Fibroblast of skin of abdomen (primary cell): ENCODE measurements at places on chromosomes 6 and 20.

- peak; percentile 38 for DNase-seq
Observed at GRCh38 chr20:1391640-1392442, 1.0 kb downstream of the FKBP1A start.

DNA sequence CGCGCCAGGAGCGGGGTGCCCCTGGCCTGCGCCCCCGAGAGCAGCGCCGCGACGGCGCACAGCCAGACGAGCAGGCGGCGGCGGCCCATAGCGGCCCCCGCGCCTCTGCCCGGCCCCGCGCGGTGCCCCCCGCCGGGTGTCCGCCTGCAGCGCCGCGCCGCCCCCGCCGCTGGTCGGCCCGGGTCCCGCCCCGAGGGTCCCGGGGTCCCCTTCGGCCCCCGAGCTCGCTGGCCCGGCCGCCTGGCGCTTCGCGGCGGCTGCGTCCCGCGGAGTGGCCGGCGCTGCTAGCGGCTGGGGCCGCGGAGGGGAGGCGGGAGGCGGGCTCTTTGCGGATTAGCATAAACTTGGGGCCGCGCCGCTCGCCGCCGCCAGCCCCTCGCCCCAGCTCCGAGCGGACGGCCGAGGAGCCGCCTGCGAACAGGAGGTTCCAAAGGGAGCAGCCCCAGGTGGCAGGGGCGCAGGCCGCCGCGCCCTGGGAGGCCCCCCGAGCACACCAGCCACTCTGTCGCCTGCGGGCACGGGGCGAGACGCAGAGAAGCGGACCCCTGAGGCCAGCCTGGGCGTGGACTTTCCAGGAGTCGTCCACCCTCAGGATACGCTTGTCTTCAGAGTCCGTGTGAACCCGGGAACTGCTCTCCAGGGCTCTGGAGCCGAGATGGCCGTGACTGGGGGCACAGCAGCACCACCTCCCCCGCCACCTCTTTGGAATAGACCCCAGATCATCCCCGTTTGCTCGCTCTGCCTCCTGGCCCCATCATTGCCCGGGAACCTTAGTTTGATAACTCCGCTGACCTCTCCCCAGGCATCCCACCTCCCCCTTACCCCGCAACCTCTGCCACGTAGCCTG is at the start of gene EMILIN3:
Gene EMILIN3, minus strand, starts transcription at position 273 of the 847 bp plus-strand sequence. Its CDS starts 184 bp downstream, at position 89.
- no peak for DNase-seq

DNA sequence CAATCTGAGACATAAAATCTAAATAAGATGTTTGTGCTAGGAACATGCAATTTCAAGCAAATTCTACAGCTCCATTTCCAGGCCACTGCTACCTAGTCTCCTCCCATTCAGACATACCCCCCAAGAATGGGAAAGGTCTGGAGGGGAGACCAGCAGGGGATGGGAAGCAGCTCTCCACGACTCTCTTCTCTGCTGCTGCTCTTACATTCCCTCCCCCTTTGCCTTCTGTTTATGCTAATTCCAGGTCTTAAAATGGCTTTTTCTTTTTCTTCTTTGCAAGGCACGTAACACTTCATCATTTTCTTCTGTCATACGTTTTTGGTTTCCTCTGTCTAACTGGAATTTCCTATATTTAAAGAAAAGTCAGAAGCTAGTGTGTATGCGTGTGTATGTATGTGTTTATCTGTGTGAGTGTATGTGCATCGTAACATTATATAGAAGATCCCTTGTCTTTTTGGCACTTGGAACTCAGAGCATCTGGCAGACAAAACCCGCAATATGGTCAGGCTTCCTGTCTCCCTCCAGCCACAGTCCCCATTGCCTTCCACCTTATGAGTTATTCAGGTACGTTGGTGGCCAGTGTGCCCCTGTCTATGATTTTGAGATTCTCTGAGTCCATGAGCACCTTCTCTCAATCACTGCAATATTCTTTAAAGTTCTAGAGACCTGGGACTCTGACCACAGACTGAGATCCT is 493.7 kb downstream of the BTBD3 start:
- DNase-seq = no peak

DNA sequence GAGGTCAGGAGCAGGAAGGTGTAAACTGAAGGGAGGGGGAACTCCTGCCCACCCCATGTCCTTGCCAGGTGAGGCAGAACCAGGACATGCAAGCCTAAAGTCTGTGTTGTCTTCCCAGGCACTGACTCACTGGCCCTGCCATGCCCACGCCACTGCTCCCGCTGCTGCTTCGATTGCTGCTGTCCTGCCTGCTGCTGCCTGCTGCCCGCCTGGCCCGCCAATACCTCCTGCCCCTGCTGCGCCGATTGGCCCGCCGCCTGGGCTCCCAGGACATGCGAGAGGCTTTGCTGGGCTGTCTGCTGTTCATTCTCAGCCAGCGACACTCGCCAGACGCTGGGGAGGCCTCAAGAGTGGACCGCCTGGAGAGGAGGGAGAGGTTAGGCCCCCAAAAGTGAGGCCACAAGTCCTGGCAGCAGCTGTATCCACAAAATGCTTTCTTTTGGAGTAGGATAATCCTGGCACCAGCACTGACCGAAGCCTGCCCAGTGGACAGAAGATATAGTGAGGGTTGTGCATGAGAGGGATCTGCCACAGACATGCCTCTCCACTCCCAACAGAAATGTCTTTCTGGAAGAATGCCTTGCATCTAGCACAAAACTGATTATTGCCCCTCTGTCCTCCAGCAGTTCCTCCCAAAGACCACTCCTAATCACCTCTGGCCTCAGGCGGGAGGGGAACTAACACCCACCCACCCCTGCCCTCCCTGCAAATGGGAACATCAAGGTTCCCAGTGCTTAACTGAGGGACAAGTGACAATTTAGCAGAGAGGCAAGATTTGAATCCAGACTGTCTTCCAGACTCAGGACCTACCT is 812 bp downstream of the MYMX start:
- no peak for DNase-seq

DNA sequence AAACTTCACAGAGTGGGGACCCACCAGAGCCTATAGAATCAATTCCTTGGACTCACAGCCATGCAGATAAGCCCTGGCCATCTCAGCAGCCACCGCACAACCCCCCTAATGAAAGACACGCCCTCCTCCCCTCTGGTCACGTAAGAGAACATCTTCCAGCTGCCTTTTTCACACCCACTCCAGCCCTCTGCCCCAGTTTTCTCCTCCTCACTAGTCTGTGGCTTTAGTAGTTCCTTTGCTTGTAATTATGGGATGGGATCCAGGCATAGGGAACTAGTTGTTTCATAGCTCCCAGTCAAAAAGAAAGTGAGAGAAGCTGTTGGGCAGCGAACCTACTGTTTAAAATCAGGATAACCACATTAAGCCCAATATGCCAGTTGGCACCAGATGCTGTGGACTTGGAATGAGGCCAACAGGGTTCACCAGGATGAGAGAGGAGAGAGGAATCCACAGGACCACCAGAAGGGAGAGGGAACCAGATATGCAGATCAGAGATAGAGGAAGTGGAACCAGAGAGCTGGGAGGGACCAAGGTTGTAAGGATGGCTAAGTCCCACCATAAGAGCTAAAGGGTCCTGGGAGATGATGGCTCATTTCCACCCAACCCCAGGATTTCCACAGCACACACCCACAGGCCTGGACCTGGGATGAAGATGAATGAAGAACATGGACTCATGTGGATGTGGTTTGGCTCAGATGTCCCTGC is 9.0 kb upstream of the BTN3A1 start:
- DNase-seq = no peak

DNA sequence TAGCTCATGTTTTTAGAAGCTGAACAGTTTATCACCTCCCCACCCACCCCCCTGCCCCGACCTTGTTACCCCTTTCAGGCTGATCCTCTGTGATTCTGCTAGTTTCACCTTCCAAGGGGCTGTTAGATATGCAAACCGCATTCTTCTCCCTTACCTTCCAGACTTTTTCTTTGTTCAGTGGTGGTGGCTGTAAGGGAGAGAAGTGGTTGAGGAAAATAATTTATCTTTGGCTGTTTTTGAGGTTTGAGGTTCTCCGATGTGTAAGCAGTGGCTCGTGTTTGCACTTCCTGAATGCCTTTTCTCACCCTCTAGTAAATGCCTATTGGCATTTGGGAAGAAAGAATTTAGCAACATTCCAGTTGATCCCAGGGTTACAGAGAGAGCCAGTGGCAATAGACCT is 69.4 kb upstream of the KCNG1 start:
- DNase-seq = peak; percentile 50

GRCh38 chr6:162704001-162704400 is 23.6 kb downstream of the PRKN start:
- no peak for DNase-seq

GRCh38 chr6:140597181-140597580 is 1222.7 kb upstream of the CITED2 start:
- DNase-seq = no peak

DNA sequence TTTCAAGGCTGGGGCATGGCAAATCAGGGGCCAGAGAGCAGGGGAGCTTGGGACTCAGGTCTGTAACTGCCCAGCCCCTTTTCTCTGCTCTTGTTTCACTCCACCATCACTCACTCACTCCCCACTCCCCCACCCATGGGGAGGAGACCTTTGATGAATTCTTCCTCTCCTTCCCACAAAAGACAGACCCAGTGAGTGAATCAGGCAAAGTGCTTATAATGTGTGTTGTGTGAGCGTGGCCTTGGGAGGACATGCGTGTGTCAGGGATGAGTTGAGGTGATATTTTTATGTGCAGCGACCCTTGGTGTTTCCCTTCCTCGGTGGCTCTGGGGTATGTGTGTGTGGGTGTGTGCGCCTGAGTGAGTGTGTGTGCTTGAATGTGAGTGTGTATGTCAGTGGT is 1.0 kb upstream of the CUL9 start:
- DNase-seq = peak; percentile 23

DNA sequence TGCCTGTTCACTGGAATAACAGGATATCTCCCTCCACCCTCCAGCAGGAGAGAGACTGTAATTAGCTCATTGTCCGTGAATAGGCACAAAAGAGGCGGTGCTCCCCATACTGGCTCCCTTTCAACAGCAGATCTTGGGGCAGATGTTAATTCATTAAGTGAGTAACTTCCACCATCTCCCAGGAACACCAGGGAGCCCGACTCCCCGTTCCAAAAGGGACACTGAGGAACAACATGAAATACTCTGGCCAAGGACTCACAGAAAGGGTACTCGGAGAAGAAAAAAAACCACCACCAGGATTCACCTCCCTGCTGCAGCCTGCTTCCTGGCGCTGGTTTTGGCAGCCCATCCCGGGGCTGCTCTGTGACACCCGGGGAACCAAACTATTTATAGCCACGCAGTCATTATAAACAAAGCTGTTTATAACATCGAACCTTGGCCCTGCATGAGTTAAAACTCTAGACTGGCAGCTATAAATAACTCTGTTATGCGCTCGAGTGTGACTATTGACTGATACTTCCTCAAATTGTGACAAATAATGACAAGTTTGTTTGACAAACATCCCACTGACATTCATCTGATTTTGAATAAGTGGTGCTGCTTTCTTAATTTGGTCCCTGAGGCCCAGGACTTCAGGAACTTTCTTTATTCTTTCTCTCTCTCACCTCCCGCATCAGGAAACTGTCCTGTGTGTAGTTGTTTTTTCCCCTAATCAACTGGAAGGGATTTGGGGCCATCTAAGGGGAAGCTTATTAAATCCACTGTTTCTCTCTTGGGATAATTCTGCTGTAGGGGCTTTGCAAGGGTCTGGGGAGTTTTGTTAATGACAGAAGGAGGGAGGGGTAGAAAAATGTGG is 521.6 kb downstream of the CD83 start:
- peak; percentile 30 for DNase-seq

DNA sequence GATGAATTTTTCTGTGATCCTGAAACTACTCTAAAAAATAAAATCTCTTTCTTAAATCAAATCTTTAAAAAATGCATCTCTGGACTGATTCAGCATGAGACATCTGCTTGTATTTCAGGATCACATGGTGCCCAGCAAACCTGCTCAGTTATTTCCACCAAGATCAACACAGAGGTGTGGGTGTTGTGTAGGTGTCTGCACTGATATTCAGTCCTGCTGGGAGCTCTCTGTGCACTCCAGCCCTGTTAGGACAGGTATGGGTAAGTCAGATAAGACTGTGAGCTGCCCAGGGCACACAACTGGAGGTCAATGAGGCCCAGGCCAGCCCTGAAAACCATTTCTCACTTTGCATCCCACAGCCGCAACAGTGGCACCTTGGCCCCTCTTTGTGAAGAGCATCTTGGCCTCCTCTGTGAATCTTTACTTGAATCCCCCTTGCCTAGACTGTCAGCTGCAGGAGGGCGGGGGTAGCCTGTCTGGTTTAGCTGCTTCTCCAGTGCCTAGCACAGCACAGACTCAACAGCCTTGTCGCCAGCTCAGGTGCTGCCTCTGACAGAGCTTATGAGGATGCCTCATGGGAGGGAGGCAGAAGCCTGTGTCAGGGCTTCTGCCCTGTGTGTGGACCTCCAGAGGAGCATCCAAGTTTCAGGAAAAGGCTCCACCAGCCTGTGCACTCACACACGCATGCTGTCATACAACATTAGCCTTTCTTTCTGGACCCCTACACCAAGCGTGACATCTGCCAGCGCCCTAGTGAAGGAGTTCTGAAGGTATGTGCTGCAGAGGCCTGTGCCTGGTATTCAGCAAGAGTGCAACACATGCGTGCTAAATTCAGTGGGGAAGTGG is 187.6 kb upstream of the CST7 start:
- DNase-seq = no peak
